ENCODE measurements at places on chromosomes 6 and 20. TPM values are rescaled to one million over a fixed set of nuclear protein-coding genes. Genes with fewer than 3 reads are reported as not detected.

ARG1 gene
- total RNA-seq = not detected

HSPA1L gene
- 1.7 TPM for total RNA-seq

BEND3 gene
- total RNA-seq = 3.6 TPM

LTB gene
- total RNA-seq = 18.5 TPM

FKBP1C gene
- 0.25 TPM for total RNA-seq

KIAA1755 gene
- total RNA-seq = 5.1 TPM

CAGE1 gene
- not detected for total RNA-seq

GTSF1L gene
- not detected for total RNA-seq

WFDC5 gene
- total RNA-seq = 1.0 TPM

HCRTR2 gene
- total RNA-seq = not detected

PAX1 gene
- not detected for total RNA-seq

STMND1 gene
- not detected for total RNA-seq

OTOR gene
- total RNA-seq = not detected

TMEM200A gene
- 17.9 TPM for total RNA-seq

EBF4 gene
- total RNA-seq = 10.2 TPM

BPIFA1 gene
- total RNA-seq = not detected

KCNK16 gene
- not detected for total RNA-seq

TRAPPC3L gene
- total RNA-seq = not detected

TP53TG5 gene
- not detected for total RNA-seq

ZNF334 gene
- 8.2 TPM for total RNA-seq

ME1 gene
- total RNA-seq = 3.3 TPM

KHDC1 gene
- 1.0 TPM for total RNA-seq

TJAP1 gene
- 38.5 TPM for total RNA-seq

ID4 gene
- total RNA-seq = 60.4 TPM

RNGTT gene
- 13.8 TPM for total RNA-seq

TFAP2D gene
- total RNA-seq = not detected

PACRG gene
- total RNA-seq = 7.4 TPM

SAPCD1 gene
- 6.5 TPM for total RNA-seq
